ENCODE measurements at places on chromosomes 7 and 10. TPM values are rescaled to one million over a fixed set of nuclear protein-coding genes. Genes with fewer than 3 reads are reported as not detected.

The GIMAP4 gene
- total RNA-seq, result 43.9 TPM

DNA sequence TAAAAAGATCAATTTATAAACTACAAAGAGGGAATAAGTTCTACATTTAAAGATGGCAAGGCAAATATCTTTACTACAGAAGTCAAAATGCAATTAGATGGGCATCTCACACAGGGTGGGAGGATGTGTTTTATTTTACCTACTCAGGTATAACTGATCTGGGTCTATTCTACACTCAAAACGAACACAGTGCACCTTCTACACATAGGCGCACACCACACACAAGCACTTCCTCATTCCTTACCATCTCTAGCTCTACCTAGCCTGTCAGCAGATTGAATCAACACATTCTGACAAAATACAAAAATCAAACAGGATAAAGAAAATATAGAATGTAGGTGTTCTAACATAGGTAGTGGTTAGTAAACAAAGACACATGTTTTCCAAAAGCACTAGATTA lies 64.8 kb downstream of the SGCE start:
- no peak for DNase-seq

GRCh38 chr10:73650537-73651331 lies 5.1 kb downstream of the SYNPO2L start:
- no peak for DNase-seq

GRCh38 chr10:14563359-14563940 lies 211.2 kb downstream of the FAM107B start:
- no peak for DNase-seq

- no peak for DNase-seq
These were observed 77.0 kb downstream of the POU6F2 start for GRCh38 chr7:39054731-39055130.

DNA sequence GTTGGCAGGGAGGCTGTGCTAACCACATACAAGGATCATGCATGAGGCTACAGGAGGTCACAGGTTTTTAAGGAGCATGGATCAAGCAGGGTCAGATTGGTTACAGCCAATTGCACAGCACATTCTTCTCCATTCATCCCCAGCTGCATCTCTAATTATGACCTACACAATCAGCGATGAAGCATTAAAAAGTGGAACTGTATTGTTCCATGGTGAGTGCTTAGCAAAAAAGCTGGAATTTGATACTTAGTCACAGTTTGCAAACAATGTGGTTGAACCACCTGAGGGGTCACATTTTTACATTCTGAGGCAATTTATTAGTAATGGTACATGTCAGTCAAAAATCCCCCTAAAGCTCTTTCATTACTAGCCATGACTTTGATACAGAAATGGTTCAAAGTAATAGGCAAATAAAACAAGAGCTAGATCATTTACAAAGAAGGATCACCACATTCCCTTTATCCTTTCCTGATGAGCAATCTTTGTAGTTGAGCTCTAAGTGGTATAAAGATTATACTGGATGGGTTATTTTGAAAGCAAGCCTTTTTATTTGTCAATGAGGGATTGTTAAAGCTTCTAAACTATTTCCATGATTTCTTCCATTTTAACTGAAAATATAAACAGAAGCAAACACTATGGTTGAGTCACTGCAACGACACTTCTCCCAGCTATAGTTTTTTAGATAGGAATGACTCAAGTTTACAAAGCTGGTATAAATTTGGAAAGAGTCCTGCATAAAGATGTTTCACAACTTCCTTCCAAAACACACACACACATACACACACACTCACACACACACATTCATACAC lies 217.8 kb upstream of the SEMA3A start:
- DNase-seq, result no peak
